HT1080 (cell line): ENCODE measurements at places on chromosomes 7 and 10.

DNA sequence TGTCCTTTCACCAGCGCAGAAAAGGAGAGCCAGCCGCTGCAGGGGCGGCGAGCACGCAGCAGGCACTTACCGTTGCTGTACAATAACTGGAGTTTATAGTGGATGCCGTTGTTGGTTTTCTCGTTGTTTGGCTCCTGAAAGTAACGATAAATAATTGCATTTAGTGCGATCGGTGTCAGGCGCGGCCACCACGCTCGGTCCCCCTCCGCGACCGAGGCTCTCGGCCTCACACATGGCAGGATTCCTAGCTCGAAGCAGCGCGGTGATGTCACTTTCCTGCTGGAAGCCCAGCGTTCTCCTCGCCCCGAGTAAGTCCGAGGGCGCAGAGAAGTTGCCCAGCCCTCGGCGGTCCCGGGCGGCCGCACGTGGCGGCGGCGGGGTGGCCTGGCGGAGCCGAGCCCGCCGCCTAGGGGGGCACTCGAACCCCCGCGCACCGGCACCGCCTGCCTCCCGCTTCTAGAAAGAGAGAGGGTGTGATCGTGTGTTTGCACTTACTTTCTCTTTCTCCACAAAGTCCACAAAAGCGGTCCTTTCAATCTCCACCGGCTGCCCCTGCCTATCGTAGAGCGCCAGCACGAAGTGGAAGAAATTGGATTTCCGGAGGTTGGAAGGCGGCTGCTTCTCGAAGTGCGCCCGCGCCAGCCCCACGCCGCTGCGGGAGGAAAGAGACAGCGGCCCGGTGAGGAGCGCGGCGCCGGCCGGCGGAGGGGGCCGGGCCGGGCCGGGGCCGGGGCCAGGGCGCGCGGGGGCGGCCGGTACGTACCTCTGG lies 1.0 kb downstream of the EBF3 start:
- no peak for DNase-seq

- DNase-seq, result no peak
These were observed 16.6 kb upstream of the FAM170B start for GRCh38 chr10:49150426-49150825.

DNA sequence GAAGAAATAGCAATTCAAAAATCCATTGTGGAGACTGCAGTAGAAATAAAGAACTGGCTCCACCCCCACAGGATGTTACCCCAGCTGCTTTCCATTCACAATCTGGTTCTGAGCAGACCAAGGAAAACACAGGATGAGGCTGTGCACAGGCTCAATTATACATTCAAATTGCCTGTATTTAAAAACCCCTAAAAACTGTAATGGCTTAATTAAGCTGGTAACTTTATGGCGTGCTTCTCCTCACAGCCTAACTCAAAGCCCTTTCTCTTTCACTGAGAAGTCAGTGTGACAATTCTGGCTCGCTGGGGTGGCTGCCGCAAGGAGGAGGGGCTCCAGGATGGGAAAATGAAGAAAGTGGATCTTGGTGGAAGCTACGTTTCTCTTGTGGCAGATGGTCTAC lies 1191.1 kb downstream of the SORCS1 start:
- DNase-seq, result no peak

DNA sequence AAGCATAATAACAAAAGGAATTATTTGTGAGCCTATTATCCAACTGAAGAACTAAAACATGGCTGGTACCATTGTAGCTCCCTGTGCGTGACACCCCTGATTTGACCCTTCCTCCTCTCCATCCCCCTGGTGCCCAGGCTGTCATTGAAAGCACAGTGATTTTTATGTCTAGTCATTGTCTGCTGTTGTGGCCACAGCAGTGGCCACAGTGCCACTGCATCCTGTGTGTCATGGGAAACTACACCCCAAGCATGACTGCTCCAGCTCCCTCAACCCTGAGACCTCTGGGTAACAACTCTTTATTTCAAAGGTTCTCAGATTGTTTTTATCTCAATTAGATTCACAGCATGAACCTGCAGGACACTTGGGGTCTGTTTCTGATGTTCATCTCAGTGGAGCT lies 52.0 kb downstream of the ERLIN1 start:
- peak; percentile 18 for DNase-seq

- DNase-seq, result peak; percentile 75
These were observed 25.3 kb downstream of the ANXA8 start for GRCh38 chr10:47458466-47459154.

DNA sequence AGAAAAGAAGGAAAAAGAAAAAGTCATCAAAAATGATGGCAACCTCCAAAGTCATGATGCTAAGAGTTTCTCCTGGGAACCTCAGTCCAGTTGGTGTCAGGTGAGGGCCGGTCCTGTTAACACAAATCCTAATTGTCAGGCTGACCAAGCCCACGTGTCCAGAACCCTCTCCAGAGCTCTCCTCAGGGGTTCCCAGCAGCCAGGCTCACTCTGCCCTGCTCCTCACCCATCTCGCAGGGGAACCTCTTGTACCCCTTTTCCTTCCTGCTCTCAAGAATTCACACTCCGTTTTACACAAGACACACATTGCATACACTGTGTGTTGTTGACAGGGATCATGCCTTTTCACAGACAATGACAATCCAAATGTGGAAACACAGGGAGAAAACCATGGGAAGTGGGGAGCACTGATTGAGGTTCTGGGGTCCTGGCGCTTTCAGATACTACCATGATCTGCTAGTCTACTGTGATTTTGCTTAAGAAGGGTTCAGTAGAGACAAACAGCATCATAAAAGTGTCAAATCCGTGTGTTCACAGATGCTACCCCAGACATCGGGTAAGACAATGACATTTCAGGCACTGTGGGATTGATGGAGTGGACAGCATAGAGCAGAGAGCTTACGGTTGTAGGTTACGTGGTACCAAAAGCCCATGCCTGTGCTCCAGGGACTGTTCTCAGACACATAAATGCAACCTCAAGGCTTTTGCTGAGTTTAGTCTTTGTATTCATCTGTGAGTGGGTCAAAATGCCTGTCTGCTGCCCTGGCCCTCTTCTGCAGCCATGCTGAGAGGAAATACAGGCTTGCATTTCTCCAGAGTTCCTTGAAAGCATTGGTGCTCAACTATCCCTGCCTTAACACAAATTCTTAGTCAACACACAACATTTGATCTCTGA lies 16.0 kb downstream of the IL2RA start:
- no peak for DNase-seq

GRCh38 chr7:80839855-80840254 lies 79.0 kb downstream of the SEMA3C start:
- no peak for DNase-seq

- peak; percentile 53 for DNase-seq
These were observed 144.5 kb downstream of the PPP1R3A start for GRCh38 chr7:113774182-113774807.

GRCh38 chr10:125043841-125044658 lies 102.1 kb downstream of the ZRANB1 start:
- no peak for DNase-seq

- DNase-seq, result no peak
These were observed 1.1 kb upstream of the PWWP2B start for GRCh38 chr10:132395704-132396493.

DNA sequence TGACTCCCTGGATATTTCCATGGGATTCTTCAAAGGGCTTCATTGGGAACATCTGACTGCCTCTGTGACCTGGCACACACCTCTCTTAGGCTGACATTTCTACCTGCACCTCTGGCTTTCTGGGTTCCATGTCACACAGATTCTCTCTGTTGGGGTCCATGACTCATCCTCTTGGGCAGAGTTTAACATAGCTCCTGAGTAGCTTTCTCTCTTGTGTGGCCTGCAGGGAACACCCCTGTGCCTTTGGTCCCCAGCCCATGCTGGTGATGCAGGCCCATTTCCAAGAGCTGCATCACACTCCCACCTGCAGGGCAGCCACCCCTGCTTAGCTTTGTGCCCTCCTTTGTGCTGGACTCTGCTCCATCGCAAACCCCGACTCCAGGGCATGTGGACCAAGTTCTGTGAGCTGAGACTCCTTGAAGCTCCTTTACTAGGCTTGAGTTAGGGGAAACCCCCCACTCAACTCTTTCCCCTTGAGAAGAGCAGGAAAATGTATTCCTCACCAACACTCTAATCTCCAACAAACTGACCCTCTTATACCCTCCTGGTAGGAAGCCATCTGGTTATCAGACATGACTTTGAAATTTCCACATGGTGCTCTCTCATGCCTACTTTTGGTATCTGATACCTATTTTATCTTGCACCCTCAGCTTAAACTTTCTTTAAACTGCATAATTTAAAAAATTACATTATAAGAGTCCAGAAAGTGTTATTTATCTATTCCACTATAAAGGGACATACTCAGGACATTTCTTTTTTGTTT lies 93.3 kb downstream of the ZNF777 start:
- DNase-seq, result no peak

- no peak for DNase-seq
These were observed 147.8 kb downstream of the MAD1L1 start for GRCh38 chr7:2084781-2085505.

DNA sequence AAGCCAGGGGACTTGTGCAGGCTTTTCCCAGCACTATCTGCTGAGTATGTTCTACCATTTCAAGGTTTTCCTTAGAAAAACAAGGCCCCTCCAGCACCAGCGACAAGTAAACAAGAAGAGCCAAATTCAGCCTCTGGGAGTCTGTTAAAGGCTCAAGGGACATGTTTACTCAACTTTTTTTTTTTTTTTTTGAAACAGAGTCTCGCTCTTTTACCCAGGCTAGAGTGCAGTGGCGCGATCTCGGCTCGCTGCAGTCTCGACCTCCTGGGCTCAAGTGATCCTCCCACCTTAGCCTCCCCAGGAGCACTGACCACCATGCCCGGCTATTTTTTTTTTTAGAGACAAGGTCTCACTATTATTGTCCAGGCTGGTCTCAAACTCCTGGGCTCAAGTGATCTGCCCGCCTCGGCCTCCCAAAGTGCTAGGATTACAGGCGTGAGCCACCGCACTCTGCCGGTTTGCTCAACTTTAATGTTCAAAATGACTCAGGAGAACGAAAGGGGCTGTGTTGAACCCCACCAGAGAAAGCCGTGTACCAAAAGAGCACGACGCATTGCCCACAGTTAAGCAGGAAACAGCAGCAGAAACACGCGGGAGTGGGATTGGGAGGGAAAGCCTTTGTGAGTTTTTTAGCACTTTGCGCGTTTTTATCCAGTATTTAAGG lies 772 bp downstream of the PRDX3 start:
- peak; percentile 21 for DNase-seq

DNA sequence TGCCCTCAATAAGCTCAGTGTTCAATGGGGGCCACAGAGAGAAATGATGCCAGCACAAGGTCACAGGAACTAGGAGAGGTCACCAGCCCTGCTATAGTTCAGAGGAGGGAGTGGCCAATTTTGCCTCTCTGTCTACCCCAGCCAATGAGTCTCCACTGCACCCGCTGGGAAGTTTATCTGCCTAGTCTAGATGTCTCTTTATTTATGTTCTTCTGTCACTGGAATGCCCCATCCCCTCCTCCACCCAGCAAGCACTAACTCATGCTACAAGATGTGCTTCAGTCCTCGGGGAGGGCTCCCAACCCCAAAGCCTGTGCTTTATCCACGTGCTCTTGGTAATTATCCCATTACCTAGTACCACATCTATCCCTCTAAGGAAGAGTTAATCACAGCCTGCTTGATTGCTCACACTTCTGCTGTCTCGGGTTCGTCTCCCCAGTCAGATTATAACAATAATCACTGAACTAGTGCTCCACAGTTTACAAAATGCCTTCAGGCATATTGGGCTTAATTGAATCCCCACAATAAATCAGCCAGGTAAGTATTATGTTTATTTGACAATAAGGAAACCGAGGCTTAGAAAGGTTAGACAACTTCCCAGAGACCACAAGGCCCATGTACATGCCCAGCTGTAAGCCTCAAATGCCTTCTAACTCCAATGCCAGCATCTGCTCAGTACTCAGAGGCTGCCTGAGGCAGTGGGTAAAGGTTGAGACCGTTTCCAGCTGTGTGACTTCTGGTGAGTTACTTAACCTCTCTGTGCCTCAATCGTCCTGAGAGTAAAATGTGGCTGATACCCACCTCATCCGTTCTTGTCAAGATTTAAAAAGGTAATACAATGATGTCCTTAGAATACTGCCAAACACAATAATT lies 3.9 kb downstream of the HIP1 start:
- no peak for DNase-seq

DNA sequence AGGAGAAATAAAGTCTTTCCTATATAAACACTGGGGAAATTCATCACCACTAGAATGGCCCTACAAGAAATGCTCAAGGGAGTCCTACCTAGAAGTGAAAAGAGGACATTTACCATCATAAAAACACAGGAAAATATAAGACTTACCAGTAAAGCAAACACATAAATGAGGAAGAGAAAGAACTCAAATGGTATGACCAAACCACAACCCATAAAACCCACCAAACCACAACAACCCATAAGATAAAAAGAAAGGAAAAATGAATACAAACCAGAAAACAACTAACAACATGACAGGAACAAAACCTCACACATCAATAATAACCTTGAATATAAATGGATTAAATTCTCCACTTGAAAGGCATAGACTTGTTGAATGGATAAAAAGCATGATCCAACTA lies 71.9 kb upstream of the DIP2C start:
- no peak for DNase-seq

GRCh38 chr7:81298951-81299666 lies 380.3 kb upstream of the SEMA3C start:
- peak; percentile 95 for DNase-seq

DNA sequence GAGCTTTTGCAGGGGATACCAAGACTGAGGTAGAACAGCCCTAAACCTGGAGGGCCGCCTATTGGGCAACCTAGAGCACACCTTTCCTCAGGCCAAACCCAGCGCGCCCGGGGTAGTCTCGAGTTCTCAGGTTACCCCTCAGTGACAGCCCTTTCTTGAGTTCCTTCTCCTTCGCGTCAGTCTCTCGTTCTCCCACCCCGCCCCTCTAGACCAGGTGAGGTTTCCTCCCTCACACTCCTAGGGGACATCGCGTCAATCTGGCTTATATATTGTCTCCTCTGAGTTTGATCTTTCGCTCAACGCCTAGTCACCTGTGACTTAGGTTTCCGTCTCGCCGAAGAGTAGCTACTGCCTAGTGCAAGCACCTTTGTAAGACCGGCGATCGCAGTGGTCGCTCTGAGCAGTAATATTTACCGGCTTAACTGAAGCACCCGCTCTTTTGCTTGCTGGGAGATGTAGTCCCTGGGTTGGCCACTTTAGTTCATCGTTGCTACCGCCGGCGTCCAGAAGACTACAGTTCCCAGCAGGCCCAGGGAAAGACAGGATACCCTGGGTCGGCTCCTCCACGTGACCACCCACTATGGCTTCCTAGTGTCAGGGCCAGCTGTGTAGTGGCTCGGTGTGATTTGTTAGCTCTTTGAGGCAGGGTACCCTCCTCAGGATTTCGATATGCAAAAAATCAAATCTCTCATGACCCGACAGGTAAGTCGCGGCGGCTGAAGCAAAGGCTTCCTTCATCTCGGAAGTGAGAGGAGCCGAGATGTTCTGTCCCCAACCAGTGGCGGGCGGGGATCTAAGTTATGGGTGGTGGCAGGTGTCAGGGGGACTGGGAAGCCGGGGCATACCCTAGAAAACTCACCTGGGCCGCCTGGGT lies at the start of gene VPS50:
VPS50 (plus strand) TSS at position 568 of the 874 bp plus-strand sequence; CDS start at position 670, 102 bp downstream.
- peak; percentile 97 for DNase-seq

- no peak for DNase-seq
These were observed 100.9 kb downstream of the FAS start for GRCh38 chr10:89091496-89091895.
